ENCODE measurements at places on chromosomes 16 and 17.

DNA sequence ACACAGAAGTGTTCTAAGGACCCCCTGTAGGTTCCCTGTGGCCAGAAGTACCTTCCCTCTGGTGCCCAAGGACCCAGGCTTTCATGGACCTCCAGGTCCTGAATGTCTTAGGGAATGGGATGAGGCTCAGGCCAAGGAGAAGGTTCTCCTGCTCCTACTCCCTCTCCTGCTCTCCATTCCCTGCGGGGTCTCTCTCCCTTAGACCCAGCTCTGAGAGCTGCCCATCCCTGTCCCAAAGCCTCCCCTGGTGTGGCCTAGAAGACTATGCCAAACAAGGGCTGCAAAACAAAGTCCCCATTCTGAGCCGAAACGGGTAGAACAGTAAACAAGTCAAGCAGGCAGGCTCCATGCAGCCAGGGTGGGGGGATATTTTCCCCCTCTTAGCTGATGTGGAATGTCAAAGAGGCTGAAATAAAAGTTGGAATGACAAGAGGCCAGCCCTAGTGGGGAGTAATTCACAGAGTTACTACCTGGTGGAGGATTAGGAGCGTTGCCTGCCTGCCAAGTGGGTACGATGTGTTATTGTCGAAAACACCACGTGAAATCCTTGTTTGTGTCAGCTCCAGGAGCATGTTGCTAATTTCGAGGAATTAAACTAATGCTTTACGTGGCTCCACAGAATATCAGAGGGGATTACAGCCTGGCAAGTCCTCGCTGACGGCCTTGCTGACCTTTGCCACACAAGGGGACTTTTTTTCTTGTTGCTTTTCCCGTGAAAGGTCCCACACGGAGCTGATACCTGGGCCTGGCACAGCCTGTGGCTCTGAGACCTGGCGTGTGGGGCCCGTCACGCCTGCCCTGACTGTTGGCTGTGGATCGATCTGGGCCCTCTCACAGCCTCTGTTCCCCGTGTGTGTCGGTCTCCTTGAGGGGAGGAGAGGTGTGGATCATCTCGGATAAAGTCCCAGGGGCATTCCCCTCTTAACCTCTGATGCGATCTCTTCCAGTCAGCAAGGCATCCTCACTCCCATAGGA, 2.9 kb downstream of the WFIKKN2 start:
- no peak for DNase-seq

DNA sequence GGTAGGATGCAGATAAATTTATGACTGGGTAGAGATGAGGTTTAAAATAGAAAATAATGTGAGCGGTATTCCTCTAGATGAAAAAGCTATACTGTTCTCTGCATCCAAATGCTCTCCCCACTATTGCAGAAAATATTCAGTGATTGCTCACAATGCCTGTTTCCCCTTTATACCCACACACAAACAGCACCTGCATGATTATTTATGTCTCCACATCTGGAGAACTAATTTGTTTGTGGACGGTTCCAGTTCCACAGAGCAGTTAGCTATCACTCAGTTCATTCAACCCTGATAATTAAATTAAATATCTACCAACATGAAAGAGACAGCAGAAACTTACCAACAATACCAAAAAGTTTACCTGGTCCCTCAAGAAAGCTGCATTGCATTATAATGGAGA, 800.0 kb downstream of the CDH11 start:
- DNase-seq, result no peak

DNA sequence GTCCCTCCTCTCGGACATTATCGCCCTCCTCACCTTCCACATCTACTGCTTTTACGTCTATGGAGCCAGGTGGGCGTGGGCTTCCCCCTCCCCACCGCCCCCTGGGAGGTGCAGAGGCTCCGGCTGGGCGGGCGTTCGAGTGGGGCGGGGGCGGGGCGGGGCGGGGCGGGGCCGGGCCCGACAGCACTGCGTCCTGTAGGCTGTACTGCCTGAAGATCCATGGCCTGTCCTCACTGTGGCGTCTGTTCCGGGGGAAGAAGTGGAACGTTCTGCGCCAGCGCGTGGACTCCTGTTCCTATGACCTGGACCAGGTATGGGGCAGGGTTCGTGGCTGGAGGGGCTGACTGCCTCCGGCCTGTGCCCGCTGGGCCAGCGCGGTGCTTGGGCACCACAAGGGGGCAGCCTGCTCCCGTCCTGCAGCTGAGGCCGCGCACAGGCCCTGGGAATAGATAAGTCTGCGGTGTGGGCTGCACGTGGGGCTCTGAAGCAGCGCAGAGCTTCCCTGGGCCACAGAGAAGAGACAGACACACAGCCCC, 9.2 kb downstream of the PIGQ start:
- DNase-seq, result peak; percentile 51

DNA sequence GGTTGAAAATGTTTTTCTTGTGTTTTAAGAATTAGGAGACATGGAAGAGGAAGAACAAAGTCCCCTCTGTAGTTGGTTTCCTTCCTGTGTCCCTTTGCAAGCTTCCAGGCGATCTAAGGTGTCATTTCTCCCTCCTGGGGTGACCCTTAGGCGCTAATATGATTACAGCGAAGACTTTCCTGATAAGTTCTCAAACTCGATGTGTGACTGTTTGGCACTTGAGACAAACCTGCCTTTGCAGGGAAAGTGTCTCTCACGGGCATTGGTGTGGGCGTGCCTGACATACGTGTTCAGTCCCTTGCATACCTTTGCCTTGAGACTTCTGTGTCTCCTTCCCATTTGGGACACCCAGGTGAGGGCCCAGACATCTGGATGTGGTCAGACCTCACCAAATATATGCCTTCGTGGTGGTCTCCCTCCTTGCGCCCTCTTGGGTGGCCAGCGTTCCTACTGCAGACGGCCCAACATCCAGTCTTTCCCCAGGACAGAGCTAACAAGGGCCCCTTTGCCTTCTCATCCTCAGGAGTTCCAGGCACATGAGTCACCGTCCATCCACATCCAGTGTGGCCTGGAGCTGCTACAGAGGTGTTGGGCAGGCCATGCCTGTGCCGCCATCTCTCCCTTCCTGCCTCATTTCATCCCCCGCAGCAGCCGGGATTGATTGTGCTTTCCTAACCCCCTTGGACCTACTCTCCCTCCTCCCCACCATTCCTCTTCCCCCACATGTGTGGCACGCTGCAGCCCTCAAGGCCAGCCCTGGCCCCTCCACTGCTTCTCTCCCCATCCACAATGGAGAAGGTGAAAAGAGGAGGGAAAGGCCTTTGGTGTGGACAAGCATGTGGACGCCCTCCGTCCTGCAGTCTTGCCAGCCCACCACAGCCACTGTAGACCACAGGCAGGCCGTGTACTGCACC, 3.1 kb upstream of the JPT2 start:
- no peak for DNase-seq

- no peak for DNase-seq
Measured at GRCh38 chr16:9099131-9099625, 7.7 kb downstream of the HAPSTR1 start.

DNA sequence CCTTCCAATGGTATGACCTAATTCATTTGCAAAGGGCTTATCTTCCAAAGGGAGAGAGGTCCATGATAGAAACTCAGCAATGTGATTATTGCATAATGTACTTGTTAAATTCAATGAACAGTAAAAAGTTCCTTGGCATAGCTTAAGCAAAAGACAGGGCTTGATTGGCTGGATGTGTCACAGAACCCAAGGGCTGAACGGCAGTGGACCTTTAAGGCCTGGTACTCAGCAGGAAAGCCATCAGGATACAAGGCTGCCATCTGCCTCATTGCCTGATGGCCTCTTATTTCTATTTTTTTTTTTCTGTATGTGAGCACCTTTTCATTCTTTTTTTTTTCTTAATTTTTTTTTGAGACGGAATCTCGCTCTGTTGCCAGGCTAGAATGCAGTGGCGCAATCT, 208.9 kb upstream of the WSCD1 start:
- DNase-seq, result no peak

DNA sequence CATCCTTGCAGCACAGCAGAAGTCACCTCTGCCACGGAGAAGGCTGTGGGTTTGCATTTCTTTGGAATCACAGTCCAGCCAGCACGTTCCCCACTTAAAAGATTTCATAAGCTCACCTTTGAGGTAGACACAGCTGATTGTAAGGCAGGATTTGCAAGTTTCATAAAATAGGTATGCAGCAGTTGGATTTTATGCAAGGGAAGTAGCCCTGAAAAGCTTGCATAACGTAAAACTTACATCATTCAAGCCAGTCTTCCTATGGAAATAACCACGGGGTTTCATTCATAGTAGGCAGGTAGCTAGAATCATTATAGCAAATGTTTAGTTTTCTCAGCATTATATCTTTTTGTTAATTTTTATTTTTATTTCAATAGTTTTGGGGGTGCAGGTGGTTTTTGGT, 49.8 kb upstream of the ARHGAP44 start:
- no peak for DNase-seq

DNA sequence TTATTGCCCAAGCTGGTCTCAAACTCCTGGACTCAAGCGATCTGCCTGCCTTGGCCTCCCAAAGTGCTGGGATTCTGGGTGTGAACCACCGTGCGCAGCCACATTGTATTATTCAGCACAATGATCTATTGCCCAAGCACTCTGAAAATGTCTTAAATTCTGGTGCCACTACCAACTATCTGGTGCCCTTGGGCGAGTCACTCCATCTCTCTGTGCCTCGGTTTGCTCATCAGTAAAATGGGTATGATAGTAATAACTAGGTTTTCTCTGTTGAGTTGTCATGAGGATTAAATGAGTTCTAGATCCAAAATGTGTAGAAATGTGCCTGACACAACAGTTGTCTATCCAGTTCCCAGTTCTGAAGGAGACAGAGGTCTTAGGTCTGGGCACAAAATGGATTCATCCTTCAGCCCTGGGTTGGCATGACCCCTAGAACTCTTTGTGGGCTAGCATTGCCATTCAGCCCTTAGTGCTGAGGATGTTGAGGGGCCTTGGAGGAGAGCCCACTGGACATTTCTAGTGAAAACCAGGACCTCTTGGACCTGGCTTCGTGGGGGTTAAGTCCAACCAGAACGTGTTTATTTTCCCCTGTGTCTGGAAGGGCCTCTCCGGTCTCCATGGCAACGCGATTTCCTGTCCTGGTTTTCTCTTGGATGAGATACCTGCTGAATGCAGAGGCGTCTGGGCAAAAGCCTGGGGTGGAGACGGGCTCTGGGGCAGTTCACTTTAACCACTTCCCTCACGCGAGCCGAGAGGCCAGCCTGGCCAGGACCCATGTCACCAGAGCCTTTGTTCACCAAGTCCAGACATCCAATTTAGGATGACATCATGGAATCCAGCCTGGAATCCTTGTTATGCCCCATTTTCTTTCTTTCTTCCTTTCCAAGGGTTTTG, 43.7 kb upstream of the TNRC6A start:
- no peak for DNase-seq

DNA sequence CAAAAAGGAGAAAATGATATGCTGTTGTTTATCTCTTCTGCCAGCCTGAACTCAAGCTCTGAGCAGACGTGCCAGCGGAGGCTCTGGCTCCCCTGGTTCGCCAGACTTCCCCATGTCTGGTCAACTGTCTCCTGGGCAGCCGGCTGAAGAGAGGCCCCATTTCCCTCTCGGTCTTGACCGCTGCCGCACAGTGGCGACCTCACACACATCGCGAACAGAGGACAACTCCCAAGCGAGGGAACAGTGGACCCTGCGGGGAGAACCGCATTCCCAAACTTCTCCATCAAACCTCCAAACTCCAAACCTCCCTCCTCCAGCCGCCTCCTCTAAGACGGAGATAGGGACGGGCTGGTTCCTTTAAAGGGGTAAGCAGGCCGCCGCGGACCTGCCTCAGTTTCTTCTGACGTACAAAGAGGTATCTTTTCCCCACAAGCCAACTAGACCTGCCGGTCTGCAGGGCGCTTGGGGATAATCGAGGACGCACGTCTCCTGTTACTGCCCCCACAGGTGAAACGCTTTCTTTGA, 24.9 kb upstream of the RFFL start:
- DNase-seq, result no peak

DNA sequence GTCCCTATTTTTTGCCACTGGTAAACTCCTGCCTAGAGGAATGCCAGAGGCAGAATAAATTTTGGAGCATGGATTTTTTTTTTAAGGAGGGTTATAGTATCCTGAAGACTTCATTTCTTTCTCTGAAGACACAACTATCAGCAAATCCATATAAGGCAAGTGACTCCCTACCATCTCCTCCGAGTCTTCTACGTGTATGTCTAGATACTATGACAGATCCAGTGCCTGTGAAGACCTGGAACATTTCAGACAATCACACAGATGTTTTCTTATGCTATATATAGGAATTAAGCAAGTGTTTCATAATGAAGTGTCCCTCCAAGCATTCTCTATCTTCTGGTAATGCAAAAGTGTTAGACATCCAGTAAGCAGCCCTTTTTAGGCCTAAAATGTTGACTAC, 255.5 kb upstream of the TBX2 start:
- DNase-seq, result no peak

DNA sequence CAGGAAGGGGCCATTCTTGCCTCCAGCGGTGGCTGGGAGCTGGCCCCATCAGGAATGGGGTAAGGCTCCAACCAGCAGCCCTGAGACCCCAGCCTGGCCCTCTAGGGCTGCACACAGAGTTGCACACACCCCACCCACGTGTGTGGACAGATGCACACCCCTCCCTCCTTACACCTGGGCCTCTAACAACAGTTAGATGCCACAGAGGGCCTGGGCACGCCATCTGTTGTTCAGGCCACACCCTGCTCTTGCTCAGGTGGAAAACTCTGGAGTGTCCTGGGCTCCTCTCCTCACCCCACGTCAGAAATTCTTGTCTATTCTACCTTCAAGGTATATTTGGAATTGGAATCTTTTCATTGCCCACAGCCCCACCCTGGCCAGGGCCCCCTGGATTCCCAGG, 13.3 kb upstream of the RAI1 start:
- no peak for DNase-seq

- DNase-seq, result no peak
Measured at GRCh38 chr16:78303946-78304345, 204.5 kb downstream of the WWOX start.

DNA sequence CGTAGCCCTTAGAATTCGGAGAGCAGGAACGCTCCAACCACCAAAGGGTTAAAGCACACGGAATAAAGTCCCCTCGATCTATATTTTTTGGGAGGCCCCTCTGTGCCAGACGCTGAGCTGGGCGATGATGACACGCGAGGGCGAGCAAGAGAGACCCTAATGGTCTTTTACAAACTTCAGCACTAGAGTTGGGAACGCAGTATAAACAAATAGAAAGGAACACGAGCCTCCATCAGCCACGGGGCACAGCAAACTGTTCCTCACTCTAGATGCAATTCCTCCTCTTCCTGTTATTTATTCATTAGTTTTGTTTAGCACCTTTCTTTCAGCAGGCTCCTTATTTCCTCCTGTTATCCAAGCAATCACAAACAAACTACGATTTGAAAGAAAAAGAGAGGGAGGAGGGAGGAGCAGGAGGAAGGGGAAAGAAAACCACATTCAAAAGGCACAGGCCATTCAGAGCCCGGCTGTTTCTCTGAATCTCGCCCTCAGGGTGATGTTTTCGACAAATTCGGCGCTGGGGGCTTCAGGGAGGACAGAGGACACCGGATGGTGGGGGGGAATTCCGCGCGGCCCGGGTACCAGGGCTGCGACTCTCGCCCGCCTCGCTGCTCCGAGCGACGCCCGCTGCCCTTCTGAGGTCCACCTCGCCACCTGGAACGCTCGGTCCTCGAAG, 1.6 kb downstream of the TOX3 start:
- DNase-seq, result no peak

DNA sequence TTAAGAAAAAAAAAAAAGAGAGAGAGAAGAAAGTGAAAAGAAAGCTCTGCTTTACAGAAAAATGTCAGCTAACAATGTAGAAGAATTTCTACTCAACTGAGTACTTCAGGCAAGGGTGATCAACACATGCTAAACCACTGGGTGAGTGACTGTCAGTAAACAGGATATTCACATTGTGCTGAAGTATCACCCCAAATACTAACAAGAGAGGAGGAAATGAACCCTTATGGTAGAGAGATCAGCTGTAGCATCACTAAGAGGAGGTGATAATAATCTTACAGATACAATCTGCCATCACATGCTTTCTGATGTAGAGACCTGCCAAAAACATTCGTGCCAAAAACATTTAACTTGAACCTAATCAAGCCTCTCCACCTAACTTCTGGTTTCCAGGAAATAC, 30.7 kb upstream of the ICAM2 start:
- no peak for DNase-seq
